GM13977 (cell line): ENCODE measurements at places on chromosomes 16 and 17.

DNA sequence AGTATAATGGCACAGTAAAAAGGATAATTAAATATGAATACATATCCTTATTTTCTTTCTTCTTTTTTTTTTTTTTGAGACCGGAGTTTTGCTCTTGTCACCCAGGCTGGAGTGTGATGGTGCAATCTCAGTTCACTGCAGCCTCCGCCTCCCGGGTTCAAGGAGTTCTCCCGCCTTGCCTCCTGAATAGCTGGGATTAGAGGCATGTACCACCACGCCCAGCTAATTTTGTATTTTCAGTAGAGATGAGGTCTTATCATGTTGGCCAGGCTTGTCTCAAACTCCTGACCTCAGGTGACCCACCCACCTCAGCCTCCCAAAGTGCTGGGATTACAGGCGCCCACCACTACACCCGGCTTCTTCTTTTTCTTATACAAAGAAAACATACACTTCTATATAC is 12.0 kb downstream of the GABARAPL2 start:
- DNase-seq = no peak

DNA sequence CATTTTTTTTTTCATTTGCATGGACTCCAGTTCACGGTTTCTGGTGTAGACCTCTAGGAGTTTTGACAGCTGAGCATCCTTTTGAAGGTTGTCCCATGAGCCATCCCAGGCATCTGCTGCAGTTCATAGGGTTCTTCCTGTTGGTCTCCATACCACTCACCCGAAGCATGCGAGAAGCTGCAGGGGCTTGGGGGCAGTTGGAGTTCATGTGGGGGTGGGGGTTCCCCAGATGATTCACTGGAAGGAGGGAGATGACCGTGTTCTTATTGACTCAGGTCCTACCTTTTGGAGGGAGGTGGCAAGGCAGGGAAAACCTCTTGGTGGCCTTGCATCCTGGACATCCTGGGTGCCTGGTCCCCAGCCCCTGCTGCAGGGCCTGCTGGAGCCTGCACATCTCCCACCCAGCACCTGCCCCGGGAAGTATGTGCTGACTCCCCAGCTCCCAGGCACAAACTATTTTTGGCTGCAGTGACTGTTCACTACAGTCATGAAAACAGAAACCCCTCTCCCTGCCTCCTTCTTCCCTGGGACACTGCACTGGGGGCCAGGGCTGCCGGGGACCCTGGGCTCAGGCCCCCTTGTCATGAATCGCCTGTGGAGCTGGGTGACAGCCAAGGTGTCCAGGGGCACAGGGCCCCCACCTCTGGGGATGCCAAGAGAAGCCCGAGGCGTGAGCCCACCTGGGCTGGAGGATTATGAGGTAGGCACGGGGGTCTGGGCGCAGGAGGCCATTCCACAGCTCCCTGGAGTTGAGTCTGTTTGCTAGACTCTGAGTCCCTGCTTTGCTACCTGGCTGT is 64.9 kb upstream of the LGALS9 start:
- no peak for DNase-seq

DNA sequence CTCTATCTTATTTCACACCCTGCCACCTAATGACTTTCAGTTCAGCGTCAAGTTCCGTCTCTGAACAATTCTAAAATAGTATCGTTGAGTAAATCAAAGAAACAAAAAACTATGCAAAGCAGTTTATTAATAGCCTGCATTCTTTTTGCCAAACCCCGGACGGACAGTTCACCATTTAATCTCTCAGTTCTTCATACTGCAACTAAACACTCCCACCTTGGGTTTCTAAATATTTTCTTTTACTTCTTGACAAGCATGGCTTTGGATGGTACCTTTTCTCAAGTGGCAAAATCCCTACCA is 1.2 kb downstream of the MYH11 start:
- DNase-seq = peak; percentile 87

- no peak for DNase-seq
Measured at GRCh38 chr17:78969865-78970264, 9.9 kb downstream of the LGALS3BP start.

DNA sequence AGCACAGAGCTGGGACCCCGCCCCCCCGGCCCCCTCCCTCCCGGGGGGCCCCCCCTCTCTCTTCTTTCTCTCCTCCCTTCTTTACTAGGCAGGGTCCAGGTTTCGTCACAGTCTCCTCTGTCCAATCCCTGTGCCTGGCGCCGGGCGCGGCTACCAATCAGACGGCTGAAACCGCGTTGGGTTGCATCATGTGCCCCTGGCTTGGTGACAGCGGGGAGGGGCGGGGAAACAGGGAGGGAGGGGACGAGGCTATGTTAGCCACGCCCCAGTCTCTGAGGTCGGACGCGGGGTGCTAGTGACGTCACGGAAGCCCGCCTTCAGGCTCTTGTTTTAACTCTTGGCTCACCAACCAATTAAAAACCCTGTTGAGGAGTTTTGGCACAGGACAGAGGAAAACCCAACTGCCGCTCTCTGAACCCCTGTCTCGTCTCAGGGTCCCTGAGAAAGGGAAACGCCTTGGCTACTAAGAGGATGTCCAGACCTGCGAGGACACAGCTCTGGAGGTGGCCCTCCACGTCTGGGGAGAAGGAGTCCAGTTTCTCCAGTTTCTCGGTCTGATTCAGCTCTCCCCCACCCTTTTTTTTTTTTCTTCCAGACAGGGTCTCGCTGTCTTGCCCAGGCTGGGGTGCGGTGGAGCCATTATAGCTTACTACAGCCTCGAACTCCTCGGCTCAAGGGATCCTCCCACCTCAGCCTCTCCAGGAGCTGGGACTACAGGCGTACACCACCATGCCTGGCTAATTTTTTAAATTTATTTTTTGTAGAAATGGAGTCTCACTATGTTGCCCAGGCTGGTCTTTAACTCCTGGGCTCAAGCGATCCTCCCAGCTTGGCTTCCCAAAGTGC is 441 bp upstream of the PLEKHH3 start:
- peak; percentile 100 for DNase-seq

DNA sequence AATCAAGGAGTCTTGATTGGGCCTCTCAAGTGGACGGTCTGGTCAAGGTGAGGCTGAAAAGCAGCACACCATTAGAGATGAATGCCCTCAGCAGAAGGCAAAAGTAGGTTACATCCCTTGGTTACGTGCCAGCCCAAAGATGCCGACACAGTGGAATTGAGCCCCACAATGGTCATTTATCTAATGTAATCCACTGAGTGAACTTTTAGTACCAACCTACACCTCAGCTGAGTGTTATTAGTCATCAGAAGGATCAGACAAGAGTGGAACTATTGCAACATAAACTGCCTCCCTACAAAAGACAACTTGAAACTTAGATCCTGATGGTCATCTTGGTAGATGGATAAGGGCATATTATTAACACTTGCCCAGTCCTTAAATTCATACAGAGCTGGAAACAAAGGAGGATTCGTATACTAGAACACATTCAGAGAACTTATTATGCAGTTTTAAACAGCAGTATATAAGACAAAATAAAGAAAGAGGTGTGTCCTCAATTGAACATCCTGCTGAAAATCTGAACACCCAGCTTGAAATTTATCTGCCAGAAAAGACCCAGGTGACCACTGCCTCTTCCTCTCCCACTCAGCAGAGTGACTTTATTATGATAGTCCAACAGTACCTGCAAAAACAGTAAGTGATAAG is 2.8 kb downstream of the DCUN1D3 start:
- no peak for DNase-seq

- no peak for DNase-seq
Measured at GRCh38 chr17:80468242-80468641, 8.2 kb downstream of the NPTX1 start.

GRCh38 chr16:51553314-51553713 is 402.2 kb upstream of the SALL1 start:
- no peak for DNase-seq

- peak; percentile 42 for DNase-seq
Measured at GRCh38 chr17:81189670-81190530, 23.9 kb upstream of the AATK start.

- no peak for DNase-seq
Measured at GRCh38 chr17:75232786-75233185, 27.3 kb downstream of the NUP85 start.

DNA sequence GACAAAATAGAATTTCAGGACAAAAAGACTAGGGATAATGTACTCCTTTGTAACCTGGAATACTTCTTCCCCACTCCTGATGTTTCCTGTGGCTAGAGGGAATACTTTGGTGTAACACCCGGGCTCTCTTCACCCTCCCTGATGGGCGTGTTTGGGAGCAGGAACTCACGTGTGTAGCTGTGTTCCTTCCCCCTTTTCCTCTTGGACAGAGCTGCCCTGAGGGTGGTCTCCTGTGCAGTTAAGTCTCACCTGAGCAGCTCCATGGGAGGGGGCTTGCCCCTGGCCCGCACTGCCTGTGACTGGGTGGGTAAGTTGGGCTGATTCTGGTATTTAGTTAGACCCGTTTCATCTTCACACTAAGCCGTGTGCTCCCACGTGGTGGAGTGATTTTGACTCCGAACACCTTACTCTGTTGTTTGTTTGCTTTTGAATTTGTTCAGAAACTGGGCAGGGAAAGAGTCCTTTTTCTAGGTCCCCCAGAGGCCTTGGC is 87.9 kb downstream of the OR1D5 start:
- no peak for DNase-seq

DNA sequence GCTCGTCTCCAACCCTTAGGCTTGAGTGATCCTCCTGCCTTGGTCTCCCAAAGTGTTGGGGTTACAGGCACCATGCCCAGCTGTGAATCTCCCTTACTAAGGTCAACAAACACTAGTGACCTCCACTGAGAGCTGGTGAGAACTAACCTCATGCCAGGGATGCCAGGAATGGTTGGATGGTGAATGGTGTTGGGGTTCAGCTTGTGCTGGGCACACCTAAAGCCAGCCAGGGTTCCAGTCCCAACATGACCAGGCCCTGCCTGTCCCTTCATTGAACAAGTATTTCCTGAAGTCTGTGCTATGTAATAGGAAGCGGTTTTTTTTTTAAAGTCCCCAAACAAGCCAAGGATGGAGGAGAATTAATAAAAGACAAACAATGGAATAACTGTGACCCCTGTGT is 56.0 kb upstream of the TOB1 start:
- no peak for DNase-seq

GRCh38 chr17:19260958-19261357 is 23.8 kb downstream of the EPN2 start:
- DNase-seq = no peak

DNA sequence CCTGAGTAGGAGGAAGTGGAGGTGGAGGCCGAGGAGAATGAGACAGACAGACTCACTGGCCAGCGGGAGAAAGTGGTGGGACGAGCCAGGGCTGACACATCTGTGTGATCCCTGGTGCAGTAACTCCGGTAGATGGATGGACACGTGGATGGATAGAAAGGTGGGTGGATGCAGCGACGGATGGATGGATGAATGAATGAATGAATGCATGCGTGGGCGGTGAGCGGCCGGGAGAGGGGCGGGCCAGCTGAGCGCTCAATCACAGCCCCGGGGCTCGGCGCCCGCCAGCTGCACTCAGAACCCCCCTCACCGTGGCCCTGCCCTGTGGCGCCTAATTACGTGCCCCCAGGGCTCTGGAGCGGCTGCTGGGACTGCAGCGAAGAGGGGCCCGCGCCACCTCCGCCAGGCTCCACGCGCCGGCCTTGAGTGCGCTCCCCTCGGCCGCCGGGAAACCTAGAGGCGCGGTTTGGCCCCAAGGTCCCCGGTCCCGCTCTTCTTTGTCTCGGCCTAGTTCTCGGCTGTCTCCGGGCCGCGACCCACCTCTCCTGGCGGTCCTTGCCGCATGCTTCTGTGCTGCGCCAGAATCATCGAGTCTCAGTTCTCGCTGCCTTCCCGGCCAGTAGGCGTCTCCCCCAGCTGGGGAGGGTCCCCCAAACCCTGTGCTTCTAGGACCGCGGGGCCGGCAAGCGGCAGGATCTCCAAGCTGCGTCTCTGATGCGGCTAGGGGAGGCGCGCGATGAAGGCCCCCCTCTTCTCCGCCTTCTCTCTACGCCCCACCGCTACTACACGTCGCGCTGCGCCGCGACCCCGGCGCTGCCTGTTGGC is 41.0 kb downstream of the RAI1 start:
- peak; percentile 49 for DNase-seq

GRCh38 chr17:39954876-39955275 is 7.9 kb upstream of the GSDMA start:
- DNase-seq = no peak

DNA sequence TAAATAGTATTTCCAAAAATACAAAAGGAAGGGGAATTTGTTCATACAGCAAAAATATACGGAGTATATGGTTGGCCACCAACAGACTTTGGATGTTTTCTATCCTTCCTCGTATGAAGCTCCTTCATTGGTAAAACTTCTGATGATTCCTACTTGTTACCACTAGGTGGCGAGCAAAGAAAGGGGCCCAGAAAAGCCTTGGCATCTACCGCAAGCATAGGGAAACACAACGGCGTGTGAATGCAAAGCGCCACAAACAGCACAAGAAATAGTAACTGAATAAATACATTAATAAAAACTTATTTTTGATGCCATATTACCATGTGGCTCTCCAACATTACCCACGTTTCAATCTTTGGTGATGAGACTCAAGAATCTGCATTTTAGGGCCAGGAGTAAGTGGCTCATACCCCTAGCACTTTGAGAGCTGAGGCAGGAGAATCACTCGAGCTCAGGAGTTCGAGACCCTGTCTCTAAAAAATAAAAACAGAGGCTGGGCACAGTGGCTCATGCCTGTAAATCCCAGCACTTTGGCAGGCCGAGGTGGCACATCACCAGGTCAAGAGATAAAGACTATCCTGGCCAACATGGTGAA is 34.5 kb downstream of the YWHAE start:
- peak; percentile 65 for DNase-seq

GRCh38 chr16:84730406-84731106 is 30.8 kb downstream of the USP10 start:
- DNase-seq = peak; percentile 66

GRCh38 chr16:71570144-71570543 is 6.7 kb downstream of the TAT start:
- no peak for DNase-seq

GRCh38 chr17:58353389-58353825 is 1.4 kb upstream of the SUPT4H1 start:
- peak; percentile 18 for DNase-seq

- no peak for DNase-seq
Measured at GRCh38 chr16:31190061-31190460, 10.1 kb downstream of the FUS start.

DNA sequence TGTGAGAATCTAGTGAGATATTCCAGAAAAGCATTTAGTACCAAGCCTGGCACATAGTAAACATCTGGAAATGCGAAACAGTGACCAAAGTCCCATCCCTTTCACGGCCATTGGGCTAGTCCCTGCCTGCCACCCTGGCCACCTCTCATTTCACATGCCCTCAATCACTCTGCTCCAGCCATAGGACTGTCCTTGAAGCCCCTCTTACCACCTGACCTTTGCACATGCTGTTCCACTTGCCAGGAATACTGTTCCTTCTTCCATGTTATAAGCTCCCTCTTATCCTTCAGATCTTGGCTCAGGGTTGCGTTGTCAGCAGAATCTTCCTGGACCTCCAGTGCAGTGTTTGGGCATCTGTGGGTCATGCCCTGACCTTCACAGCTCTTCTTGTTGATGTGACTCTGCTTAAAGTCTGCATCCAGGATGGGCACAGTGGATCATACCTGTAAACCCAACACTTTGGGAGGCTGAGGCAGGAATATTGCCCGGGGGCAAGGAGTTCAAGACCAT is 2.1 kb downstream of the MYO15A start:
- no peak for DNase-seq
